ENCODE measurements at places on chromosomes 2 and 18.

- DNase-seq: no peak
Measured at GRCh38 chr2:139825726-139826125, 1045.5 kb upstream of the NXPH2 start.

DNA sequence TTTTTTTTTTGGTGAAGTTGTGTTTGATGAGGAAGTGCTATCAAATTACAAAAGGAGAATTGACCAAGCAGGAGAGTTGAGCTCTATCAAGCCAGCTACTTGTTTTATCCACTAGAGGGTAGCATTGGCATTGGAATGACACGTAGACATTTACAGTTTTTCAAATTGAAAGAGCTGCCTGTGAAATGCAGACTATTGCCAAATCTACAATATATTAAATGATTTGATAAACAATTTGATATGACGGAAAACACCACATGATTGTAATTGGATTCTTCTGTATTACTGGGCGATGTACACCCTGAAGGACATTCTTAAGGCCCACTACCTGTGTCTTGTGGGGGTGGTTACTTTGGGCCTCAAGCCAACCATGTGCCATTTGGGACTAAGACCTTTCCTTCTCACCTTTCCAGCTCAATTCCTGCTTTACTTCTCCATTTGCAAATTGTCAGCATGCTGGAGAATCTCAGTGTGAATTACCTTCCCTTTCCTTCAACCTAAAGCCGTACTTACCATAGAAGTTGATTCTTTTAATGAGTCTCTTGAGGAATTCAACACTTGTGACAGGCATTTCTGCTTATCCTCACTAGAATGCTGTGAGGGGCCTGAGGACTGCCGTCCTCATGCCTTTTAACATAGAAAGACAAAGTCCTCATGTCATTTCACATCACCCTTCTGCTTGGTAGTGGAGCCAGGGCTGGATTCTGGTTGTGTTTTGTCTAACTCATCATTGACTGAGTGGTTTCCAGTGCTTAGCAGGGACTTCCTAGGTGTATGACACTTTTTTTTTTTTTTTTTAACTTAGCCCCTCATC lies 134.8 kb upstream of the THUMPD2 start:
- DNase-seq: peak; percentile 18

GRCh38 chr2:182915369-182916326 lies 49.2 kb upstream of the FRZB start:
- no peak for DNase-seq

DNA sequence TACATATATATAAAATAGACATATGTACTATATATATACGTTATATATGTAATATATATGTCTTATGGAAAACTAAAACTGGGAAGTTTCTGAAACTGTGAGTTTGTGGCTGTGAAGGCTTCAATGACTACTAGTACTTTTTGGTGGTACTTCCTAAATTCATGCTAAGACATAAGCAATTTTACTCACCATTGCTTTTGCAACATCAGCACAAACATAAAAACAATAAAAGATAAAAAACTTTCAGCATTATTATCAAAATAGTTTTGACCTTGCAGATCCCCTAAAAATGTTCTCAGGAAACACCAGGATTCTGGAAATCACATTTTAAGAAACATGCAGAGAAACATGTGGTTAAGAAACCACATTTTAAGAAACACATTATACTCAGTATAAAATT lies 269.9 kb downstream of the PID1 start:
- DNase-seq: no peak

GRCh38 chr2:15412309-15412708 lies 148.8 kb downstream of the NBAS start:
- no peak for DNase-seq

GRCh38 chr2:135130751-135131150 lies 78.7 kb downstream of the RAB3GAP1 start:
- no peak for DNase-seq

DNA sequence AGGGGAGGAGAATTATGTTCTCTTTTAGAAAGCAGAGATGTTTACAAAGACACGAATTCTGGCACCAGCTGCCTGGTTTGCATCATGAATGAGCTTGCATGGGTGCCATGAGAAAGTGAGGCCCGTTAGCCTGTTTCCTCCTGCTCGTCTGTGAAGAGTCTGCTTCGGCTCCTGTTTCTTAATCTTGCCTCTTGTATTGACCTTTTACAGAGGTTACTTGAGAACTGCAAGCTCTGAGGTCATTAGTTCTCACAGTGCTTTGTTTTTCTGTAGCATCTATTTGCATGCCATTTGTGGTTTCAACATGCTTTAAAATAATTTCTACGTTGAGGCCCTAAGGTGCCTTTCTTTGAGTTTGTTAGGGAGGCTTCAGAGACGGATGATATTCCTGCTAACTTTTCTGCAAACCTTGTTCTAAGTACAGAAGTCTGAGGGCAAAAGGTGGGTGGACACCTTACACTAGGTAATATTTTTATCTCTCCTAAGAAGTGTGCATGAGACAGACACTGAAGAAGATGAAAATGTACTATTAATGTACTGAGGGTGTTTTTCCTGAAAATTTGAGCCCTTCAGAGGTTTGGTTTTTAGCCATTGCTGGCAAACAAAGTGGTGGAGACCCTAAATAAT lies 53.4 kb upstream of the LINC00305 start:
- no peak for DNase-seq

- DNase-seq: no peak
Measured at GRCh38 chr2:75896779-75897366, 186.2 kb upstream of the GCFC2 start.

GRCh38 chr18:75173125-75173432 lies 35.9 kb downstream of the PTGR3 start:
- no peak for DNase-seq

DNA sequence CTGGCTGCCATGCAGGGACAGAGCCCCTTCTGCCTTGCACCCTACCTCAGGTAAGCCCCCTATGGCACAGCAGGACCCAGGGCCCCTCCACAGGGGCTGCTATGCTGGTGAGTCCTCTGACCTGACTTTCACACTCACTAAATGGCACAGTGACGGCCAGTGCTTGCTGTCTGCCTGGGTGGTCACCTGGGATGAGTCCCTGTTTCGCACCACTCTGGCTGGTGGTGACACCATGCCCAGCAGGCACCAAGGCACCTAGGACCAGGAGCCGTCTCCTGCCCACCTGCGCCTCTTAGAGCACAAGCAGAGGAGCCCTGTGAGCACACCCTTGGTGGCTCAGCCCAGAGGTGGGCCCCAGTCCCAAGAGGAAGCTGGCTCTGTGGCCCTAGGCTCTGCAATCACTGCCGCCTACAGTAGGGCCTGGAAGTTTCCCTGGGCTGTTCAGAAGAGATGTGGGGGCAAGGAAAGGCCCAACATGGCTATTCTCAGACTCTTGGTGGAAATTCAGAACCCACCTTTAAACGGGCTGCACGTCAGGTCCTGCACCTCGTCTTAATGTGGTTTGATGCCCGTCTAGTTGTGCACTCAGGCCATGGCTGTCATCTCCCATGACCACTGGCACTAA lies 96.0 kb downstream of the PLB1 start:
- DNase-seq: no peak

DNA sequence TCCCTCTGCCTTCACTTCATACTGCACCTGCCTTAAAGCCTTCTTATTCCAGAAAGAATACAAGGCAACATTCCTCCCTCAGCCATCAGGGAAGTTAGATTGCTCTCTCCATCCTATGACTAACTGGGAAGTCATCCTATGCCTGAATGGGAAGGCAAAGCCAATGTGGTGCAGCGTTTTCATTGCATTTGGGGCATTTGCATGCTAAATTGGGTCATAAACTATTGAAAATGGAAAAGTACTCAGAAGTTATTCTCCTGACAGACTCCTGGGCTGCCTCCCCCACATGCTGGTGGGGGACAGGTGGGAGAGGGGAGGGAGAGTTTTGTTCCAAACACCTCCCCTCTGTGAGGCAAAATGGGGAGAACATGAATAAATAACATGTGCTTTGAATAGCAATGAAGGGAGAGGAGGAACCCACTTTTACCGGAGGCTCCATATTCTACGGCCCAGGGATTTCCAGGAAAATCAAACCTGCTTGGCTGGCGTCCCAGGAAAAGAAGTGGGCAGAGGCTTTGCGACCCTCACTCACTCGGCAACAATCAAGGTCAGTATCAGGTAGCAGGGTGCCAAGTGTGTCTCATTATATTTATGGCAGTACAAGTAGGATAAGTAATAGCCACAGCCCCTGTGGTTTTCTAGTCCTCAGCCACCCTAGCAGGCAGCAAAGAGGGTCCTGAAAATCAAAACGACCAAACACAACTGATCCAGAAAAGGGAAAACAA lies 84.1 kb downstream of the BOD1L2 start:
- DNase-seq: no peak

GRCh38 chr2:165891345-165891744 lies 62.2 kb downstream of the TTC21B start:
- DNase-seq: no peak

DNA sequence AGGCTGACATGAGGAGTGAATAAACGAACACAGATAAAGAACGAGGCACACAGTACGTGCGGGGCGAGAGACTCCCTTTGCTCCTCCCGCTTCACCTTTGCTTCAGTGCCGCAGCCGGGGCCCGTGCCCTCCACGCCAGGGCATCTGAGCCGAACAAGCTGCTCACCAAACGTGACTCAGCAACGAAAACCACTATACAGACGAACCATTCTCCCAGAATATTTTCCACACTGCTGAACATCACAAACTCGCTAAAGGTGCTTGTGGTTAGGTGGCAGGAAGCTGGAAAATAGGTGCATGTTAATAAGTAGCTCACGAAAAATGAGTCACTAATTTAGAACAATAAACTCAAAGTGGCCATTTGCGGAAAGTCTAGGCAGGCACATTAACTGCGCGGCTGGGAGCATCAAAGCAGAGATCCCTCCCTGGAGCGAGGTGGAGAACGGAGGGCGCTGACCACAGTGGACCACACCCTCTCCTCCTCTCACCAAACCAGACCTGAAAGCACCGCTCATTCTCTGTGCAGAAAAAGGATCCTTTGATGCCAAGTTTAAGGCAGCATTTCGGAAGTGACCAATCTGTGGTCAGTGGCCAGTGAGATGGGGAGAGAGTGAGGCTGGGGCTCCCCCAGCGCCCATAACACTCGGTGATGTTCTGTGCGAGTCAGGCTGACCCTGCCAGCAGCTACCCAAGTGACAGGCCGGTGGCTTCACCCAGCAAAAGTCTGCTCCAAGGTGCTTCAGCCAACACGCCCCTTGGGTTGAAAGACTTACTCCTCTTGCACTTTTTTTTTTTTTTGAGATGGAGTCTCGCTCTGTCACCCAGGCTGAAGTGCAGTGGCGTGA lies 153.2 kb downstream of the HDAC4 start:
- peak; percentile 31 for DNase-seq

GRCh38 chr18:78778651-78779050 lies 201.0 kb upstream of the SALL3 start:
- no peak for DNase-seq

GRCh38 chr2:54619660-54620231 lies 103.7 kb upstream of the EML6 start:
- DNase-seq: no peak

GRCh38 chr2:240205772-240206171 lies 65.3 kb upstream of the OTOS start:
- no peak for DNase-seq

DNA sequence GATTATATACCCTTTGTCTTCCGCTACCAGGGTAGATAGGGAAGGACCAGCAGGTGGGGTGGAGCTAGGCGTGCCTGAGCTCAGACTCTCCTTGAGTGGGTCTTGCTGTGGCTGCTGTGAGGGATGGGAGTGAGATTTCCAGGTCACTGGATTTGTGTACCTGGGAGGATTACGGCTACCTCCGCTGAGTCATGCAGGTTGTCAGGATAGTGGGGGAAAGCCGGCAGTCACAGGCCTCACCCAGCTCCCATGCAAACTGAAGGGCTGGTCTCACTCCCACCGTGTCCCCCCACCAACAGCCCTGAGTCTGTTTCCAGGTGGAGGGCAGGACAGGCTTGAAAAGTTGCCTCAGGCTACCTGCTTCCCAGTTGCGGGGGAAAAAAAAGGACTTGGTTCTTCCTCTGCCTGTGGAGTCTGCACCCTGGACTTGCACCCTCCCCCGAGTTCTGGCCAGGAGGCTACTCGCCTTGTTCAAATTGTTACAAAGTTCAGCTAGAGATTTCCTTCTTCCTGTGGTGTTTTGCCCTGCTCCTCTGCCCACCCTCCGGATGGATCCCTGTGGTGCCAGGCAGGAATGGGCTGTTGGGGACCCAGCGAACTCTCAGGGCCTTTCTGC lies 268.3 kb downstream of the VAPA start:
- DNase-seq: no peak

- DNase-seq: no peak
Measured at GRCh38 chr18:44765456-44765855, 84.8 kb downstream of the SETBP1 start.

GRCh38 chr2:96218508-96219131 lies 10.0 kb upstream of the STARD7 start:
- no peak for DNase-seq

- DNase-seq: no peak
Measured at GRCh38 chr18:47944972-47945852, 14.8 kb upstream of the SMAD2 start.

DNA sequence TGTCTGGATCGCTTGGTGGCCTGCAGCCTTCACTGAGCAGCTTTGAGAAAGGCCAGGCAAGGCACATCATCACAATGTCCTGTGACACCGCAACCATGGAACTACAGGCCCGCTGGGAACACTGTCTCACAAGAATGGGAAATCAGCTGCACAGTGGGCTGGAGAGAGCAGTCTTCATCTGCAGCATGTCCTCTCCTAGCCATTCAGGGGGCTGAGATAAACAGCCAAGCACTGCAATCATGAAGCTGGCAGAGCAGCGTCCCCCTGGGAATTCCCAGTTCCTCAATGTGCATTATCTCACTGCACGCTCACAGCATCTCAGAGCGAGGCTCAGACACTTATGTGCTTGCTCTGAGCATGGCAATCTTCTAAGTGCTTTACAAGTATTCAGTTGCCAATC lies 1.9 kb downstream of the CMPK2 start:
- DNase-seq: no peak

DNA sequence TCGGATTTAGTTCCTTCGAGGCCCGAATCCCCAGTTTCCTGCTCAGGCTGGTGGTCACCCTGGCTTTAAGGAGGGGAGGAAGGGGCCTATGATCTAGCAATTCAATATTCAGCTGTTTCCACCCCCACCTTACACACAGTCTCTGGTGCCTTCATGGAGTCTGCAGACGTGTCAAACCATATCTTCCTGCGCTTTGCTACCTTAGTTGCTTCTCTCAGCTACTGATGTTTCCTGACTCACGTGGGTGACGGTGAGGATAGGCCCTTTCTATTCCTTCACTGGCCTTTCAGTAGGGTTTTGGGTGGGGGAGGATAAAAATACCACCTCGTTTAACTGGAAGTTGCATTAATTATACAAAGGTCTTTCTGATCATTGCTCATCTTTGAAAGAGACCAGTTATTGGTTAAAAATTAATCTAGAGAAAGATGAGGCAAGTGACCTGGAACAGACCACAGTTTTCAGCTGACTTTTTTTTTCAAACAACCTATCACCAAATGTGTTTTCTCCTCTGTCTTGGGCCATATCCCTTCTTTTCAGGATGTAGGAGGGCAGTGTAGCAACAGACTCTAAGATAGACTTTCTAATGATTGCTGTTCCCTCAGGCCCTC lies 49.7 kb downstream of the SH2D6 start:
- no peak for DNase-seq
